ENCODE measurements at places on chromosomes 1 and 21. TPM values are rescaled to one million over a fixed set of nuclear protein-coding genes. Genes with fewer than 3 reads are reported as not detected.

PKLR gene
- total RNA-seq: 0.20 TPM

ACTRT2 gene
- not detected for total RNA-seq

NR0B2 gene
- not detected for total RNA-seq

OVAAL gene
- total RNA-seq: not detected

MEGF6 gene
- 12.5 TPM for total RNA-seq

ADAM30 gene
- total RNA-seq: not detected

NCAM2 gene
- total RNA-seq: not detected

Measured in esophagus mucosa (tissue), 1 donor.